ENCODE measurements at places on chromosomes 16 and 17. TPM values are rescaled to one million over a fixed set of nuclear protein-coding genes. Genes with fewer than 3 reads are reported as not detected.

DNA sequence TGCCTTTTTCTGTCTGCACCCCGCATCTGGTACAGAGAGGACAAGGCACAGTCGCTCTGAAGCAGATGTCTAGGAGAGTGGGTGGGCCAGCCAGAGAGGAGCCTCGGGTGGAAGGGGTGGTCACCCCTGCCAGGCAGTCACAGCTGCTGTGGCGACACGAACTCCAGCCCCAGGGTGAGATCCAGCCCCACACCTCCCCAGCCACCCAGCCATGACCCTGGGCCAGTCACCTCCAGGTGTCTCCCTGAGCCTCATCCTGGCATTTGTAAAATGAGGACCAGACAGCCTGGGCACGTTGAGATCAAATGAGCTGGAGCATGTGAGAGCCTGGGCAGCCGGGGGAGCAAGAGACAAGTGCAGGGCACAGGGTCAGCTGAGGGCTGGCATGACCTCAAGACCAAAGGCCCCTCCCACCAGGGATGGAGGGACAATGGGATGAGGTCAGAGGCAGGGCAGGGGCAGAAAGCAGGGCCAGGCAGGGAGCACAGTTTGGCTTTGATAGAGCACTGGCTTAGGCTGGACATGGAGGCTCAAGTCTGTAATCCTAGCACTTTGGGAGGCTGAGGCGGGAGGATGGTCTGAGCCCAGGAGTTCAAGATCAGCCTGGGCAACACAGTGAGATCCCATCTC, 7.7 kb downstream of the ADAM11 start:
- DNase-seq = no peak
- H3K36me3 ChIP-seq = no peaks in the 10 kb centered on the region
- H3K27ac ChIP-seq = no peak overlapping the region

- no peaks in the 10 kb centered on the region for H3K27me3 ChIP-seq
- H3K36me3 ChIP-seq = no peaks in the 10 kb centered on the region
- no peak overlapping the region for H3K4me3 ChIP-seq
- no peak for DNase-seq
- H3K27ac ChIP-seq = no peak overlapping the region
Observed at GRCh38 chr17:9917801-9918200, 12.7 kb upstream of the RCVRN start.

MYH13 gene
- not detected for total RNA-seq

ATP2A1 gene
- 5.0 TPM for total RNA-seq

CTRB1 gene
- total RNA-seq = not detected

DNA sequence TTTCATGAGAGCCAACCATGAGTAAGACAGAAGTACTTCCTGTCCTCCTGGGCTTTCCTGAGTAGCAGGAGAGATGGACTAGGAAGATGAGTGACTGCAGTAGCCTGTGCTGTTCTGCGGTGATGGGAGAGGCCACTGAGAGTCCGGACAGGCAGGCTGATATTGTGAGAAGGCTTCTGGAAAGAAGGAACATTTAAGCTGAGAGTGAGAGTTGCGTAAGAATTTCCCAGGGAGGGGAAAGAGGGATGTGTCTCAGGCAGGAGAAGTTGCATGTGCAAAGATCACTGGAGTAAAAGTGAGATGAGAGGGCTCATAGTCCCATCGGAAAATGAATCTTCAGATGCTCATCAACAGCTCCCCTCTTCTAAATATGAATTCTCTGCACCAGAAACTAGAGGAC, 258.3 kb downstream of the RBFOX1 start:
- no peaks in the 10 kb centered on the region for H3K27me3 ChIP-seq
- H3K4me1 ChIP-seq = no peaks in the 10 kb centered on the region
- no peaks in the 10 kb centered on the region for H3K36me3 ChIP-seq
- H3K27ac ChIP-seq = no peak overlapping the region
- no peak for DNase-seq

- no peak overlapping the region for H3K4me3 ChIP-seq
- no peak for DNase-seq
- H3K4me1 ChIP-seq = no peaks in the 10 kb centered on the region
- peaks cover 33% of the 10 kb centered on the region for H3K27me3 ChIP-seq
- no peaks in the 10 kb centered on the region for H3K36me3 ChIP-seq
- no peak overlapping the region for H3K27ac ChIP-seq
Observed at GRCh38 chr17:66920950-66921349, 43.6 kb upstream of the CACNG4 start.

GRCh38 chr16:50037662-50038220, 12.7 kb downstream of the CNEP1R1 start:
- H3K27ac ChIP-seq = peak overlapping the region; percentile 47
- no peaks in the 10 kb centered on the region for H3K36me3 ChIP-seq
- no peak overlapping the region for H3K4me3 ChIP-seq
- peaks cover 19% of the 10 kb centered on the region for H3K4me1 ChIP-seq

TMEM106A gene
- 31.5 TPM for total RNA-seq

DNA sequence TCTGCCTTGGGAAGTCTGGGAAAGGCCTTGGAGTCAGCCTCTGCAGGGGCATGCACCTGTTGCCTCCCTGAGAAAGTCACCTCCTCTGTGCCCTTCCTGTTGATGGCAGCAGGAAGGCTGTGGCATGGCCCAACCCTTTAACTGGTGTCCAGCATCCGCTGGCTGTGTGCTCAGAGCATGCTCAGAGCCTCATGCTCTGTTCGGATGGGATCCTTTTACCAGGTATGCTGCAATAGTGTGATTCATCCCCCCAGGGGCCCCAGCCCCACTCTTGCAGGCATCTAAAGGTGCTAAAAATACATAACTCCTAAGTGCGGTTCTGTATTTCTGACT, 24.9 kb downstream of the KLHL36 start:
- H3K4me1 ChIP-seq = peaks cover 7% of the 10 kb centered on the region
- DNase-seq = no peak
- peaks cover 3% of the 10 kb centered on the region for H3K27me3 ChIP-seq
- H3K27ac ChIP-seq = no peak overlapping the region
- no peak overlapping the region for H3K4me3 ChIP-seq

All from natural killer cell treated with Interleukin-12 subunit alpha and Interleukin-12 subunit beta and Interleukin-15 and Interleukin-18, amount 100 ng/mL, for 72 hours (primary cell).